ENCODE measurements at places on chromosomes 13 and 19.

DNA sequence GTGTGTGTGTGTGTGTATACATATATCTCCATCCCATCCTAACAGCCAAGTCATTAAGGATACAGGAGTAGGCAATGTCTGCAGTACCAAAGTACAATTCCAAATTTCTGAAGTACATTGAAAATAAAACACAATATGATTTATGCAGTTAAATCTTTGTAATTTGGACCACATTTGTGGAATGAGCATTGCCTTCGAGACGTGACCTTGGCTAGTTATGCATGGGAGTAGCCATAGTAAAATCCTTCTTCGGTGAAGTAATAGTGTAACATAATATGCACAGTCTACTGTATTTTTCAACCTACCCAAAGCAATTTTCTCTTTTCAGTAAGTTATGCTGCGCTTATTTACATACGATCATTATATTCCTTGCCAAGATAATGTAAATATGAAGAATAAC, 665.7 kb upstream of the GPC6 start:
- DNase-seq: no peak

DNA sequence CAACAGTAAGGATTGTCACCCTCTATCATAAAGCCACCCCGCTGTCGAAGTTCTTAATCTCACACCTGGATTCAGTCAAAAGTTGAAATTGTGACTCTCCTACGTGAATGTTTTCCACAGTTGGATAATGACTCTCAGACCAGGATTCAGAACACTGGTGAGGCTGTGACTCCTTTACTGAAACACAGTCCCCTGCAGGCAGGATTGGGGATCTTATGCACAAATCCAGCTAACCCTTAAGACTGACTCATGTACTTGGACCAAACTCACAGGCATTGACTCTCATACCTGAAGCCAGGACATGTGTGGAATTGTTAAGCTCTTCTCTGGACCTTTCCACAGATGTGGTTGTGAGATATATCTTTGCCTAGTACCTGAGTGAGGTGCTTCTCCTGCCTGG, 46.8 kb downstream of the ZNF85 start:
- DNase-seq: no peak

- no peak for DNase-seq
Measured at GRCh38 chr13:110331362-110331761, 24.3 kb downstream of the COL4A2 start.

DNA sequence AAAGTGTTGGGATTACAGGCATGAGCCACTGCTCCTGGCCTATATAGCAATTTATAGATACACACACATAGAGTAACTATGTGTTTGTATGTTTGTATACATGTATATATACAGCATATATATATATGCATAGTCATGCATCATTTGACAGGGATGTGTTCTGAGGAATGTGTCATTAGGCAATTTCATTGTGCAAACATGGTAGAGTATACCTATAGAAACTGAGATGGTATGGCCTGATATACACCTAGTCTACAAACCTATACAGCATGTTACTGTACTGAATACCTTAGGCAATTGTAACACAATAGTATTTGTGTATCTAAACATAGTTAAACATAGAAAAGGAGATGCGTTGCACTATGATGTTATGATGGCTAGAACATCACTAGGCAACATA, 53.0 kb upstream of the PCCA start:
- DNase-seq: no peak

Measured in activated CD4-positive, alpha-beta T cell treated with anti-CD3 and anti-CD28 coated beads for 24 hours (primary cell).